GM23338 (cell line): ENCODE measurements at places on chromosomes 2 and 18. TPM values are rescaled to one million over a fixed set of nuclear protein-coding genes. Genes with fewer than 3 reads are reported as not detected.

DNA sequence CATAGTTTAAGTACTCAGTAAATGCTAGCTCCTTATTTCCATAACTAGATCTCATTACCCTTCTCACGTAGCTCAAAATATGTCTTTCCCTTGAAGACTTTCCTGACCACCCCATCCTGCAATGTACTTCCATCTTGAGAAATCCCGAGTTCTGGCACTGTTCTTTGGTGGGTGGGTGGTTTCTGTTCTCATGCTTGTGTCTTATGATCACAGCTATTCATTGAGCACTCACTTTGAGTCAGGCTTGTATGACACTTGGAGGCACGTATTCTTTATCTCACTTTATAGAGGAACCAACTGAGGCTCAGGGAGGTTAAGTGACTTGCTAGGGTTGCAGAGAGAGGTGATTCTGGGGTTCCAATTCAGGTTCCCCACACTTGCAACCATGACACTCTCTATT is 9.0 kb upstream of the CLIP4 start:
- no peak for DNase-seq

GRCh38 chr18:3151399-3152264 is 68.1 kb downstream of the MYOM1 start:
- peak; percentile 82 for DNase-seq

GRCh38 chr18:58754544-58755068 is 83.3 kb downstream of the MALT1 start:
- DNase-seq = no peak

GRCh38 chr2:127386246-127386645 is 1.5 kb downstream of the MAP3K2 start:
- DNase-seq = no peak

DNA sequence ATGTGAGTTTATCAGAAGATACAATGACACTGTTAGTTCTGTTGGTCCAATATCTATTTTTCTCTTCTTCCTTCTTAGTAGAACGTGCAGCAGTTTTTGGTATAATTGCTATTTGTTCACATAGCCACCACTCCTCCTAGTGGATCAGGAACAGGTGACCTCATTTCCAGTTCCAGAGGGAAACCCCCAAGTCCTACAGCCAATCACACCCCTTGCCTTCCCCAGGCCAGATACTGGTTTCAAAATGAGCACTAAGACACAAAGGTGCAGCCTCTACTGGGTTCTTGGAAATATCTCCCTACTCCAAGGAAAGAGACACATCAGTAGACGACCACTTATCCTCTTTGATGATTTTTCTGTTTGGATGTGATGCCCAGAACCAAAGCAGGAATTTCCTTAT is 103.2 kb downstream of the TCF4 start:
- DNase-seq = no peak

DNA sequence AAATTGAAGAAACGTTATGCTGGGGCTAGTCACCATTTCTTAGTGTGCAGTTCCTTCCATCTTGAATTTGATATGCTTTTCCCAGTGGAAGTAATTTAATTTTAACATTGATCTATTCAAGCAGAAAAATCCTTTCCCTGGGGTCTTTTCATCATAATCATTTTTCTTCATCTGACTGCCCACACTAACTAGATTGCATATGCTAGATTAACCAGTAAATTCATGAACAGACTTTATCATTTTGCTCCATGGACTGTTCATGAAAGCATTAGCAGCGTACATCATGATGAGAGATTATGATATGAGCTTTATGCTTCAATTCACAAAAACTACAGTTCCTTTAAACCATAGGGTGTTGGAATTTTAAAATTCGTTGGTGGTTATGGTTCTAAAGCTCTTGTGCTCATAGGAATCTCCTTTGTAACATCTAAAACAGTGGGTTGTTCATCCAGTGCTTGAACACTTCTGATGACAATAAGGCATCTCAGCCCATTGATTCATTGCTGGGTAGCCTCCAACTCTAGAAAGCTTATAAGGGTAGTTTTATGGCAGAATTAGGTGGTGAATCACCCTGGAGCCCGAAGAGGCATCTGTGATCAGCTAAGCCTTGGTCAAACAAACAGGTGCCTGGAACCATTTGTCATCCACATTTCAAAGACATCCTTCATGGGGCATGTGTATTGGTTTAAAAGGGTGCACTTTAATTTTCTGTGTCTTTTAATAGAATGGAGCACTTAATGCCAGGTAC is 77.2 kb upstream of the NDUFV2 start:
- DNase-seq = no peak

DNA sequence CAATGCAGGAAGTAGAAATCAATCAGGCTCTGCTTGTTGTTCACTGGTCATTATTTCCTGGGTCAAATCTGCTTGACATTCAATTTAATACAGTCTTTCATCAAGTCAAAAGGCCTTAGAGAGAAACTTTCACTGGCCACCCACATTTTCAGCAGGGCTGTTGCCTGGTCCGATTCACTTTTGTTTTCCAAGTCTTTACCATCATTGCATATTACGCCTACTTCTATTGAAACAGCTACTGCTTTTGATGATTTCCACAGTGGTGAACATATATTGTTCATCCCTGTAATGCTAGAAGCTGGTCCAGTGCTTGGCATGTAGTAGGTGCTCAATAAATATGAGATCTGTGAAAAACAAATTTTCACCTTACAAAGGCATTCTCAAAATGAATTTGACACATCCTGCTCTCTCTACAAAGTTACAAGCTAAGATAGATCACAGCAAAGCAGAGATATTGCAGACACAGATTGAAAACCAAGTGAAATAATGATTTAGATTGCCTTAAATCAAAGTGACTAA is 600.1 kb downstream of the ARHGAP15 start:
- DNase-seq = no peak

DNA sequence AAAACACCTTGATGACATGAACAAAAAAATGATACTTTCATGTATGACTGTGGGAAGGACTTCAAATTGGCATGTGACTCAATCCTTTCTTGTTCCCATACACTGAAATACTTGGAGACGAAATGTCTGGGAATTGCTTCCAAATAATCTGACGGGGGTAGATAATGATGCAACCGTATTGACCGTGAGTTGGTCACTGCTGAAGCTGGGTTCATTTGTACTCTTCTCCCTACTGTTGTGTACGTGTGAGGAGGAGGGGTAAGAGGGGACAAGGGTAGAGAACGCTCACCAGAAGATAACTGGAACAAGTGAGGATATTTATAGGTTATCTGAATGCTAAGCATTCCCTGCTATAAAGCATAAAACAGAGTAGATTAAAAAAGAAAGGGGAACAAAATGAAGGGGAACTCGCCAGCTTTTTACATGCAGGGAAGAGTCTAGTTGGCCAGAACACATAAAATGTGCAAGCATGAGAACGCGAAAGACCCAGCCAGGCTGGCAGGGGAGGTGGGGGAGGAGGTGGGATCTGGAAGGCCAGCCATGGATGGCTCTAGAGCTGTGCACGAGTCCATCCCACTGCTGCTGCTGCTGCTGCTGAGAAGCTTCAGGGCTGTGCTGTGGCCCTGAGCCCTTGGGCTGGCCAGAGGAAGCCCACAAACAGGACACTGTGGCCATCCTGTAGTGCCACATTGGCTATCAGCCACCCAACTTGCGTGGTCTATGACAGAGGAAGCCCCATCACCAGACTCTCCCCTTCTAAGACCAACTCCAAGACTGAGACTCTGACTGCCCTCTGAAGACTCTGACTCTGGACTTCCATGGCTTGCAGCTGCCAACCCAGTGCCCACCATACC is 15.2 kb upstream of the CETN1 start:
- no peak for DNase-seq

DNA sequence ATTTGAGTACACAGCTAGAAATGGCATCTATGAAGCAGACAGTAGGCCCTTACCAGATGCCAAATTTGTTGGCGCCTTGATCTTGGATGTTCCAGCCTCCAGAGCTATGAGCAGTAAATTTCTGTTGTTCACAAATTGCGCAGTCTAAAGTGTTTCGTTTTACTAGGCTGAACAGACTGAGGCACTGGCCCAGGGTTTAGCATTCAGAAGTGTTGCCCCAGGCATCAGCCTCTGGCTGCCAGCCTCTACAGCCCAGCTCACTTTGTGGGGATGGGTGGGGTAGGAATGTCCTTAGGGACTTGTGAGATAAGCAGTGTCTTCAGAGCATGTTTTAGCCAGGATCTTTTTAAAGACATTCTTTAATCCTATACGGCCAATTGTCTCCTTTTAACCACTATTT is 51.5 kb upstream of the MGAT5 start:
- DNase-seq = peak; percentile 43

DNA sequence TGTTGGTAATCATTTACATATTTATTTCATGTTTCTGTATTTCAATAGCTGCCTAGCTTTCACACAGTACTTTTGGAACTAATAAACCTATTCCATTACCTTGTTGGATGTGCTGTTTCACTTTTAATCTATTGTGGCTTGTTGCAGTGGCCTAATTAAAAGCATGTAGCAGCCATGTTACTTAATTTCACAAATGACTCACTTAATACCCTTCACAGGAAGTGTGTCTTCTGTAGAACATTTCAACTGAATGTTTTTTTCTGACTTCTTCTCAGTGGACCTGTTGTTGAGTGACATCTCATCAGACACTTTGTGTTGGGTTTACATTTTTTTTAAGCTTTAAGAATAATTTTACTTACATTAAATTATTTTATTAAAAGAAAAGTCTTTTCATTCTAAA is 260.5 kb upstream of the THUMPD2 start:
- no peak for DNase-seq

DNA sequence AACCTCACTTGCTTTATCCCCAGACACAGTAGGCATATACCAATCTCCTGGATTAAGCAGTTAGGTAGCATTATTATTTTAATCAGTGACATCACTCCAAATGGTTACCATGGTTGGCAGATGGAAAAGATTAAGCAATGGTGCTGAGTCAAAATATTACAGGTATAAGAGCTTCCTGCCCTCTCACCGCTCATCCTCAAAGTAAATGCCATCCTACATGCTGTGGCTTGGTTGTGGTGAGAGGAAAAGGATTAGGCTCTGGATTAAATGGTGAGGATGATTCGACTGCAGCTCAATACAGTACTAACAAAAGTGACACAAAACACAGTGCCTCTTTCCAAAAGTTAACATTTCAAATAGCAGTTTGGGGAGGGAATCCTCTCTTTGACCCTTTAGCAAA is 108.9 kb upstream of the ACAA2 start:
- no peak for DNase-seq

DNA sequence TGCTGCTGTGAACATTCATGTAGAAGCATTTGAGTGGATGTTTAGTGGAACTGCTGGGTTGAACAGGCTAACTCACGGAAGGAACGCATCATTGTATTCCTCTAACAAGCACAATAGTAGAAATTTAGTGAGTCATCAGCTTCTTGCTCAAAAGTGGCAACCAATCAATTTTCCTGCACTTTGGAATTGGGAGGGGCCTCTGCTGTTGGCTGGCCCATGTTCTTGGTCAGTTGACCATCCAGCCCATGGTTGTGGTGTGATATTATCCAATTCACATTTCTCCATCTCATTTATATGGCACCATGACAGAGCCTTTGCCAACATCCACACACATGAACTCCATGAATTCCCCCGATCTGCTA is 95.0 kb downstream of the TNFRSF11A start:
- no peak for DNase-seq

DNA sequence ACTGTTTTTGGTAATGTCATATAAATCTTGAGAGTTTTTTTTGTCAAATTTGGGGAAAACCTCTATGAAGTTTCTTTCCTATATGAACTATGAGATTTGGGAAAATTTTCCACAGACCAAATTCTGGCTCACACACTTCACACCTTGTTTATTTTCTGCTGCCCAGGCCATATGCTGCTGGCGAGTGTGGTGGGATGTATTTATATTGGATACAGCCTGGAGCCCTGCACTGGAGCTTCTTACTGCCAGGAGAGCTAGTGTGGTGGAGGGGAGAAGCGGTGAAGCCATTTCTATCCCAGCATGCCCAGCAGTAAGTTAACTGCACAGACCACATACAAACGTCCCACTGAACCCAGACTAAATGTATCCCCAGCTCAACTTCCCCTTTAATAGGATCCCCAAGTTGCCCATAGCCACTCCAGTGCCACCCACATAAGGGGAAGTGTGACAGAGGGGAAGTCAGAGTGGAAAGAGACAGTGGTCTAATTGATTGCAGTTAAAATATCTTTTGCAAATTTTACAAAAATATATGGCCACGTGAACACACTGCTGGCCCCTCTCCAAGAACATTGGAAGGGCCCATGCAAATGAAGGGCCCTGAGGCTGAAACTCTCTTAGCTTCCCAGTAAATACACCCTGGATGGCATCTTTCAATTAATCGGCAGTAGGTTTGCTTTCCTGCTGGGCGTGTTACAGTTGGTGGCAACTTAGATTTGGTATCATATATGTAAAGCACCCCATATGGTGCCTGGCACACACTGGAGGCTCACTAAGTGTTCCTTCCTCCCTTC is 146.6 kb upstream of the ITGA6 start:
- DNase-seq = no peak

GRCh38 chr2:127957240-127957639 is 70.6 kb downstream of the SAP130 start:
- no peak for DNase-seq

GRCh38 chr2:102606353-102606752 is 13.0 kb upstream of the SLC9A2 start:
- no peak for DNase-seq

GRCh38 chr2:28268386-28268785 is 124.3 kb upstream of the FOSL2 start:
- DNase-seq = no peak

DNA sequence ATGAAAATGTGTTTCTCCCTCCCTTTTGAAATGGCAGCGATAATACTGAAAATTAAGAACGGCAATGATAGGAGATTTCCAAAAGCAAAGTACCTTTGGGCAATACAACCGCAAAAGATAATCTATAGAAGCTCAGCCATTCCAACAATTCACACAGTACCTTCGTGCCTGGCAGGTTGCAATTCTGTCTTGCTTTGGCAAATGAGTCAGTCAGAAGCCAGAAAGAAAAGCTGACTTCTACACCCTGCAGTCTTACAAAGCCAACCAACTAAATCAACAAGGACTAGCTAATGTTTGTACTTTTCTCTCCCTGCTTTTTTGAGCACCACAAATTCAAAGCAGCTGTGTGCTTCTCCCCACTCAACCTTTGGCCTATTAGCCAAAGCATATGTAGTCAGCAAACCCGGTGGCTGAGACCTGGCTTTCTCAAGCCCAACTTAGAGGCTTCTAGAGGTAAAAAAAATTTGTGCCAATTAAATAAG is 25.7 kb upstream of the ID2 start:
- no peak for DNase-seq

The FAM228A gene
- 0.11 and 0.49 TPM in 2 replicates for polyA plus RNA-seq

The GKN1 gene
- not detected in 2 replicates for polyA plus RNA-seq

The CPO gene
- 0.90 and 0.91 TPM in 2 replicates for polyA plus RNA-seq

The TUBA4B gene
- polyA plus RNA-seq = 0.17 TPM in 1 of 2 replicates, not detected in the other

The HOXD1 gene
- polyA plus RNA-seq = not detected in 2 replicates

The TANK gene
- 35.4 and 36.5 TPM in 2 replicates for polyA plus RNA-seq

The ZNF514 gene
- polyA plus RNA-seq = 8.3 and 9.3 TPM in 2 replicates
